ENCODE measurements at places on chromosomes 11 and 22.
A peak's percentile ranks its signal among the peaks of the same experiment; 100 is the strongest.

- no peak for DNase-seq
Observed at GRCh38 chr11:126328938-126329643, 25.2 kb downstream of the DCPS start.

- no peak for DNase-seq
Observed at GRCh38 chr11:121688055-121688491, 235.3 kb upstream of the SORL1-AS1 start.

- DNase-seq: no peak
Observed at GRCh38 chr22:46735747-46736608, 2.1 kb downstream of the CERK start.

- DNase-seq: no peak
Observed at GRCh38 chr11:67308031-67308866, 4.9 kb downstream of the SSH3 start.

- DNase-seq: no peak
Observed at GRCh38 chr11:58927393-58928106, 11.7 kb upstream of the GLYATL1 start.

DNA sequence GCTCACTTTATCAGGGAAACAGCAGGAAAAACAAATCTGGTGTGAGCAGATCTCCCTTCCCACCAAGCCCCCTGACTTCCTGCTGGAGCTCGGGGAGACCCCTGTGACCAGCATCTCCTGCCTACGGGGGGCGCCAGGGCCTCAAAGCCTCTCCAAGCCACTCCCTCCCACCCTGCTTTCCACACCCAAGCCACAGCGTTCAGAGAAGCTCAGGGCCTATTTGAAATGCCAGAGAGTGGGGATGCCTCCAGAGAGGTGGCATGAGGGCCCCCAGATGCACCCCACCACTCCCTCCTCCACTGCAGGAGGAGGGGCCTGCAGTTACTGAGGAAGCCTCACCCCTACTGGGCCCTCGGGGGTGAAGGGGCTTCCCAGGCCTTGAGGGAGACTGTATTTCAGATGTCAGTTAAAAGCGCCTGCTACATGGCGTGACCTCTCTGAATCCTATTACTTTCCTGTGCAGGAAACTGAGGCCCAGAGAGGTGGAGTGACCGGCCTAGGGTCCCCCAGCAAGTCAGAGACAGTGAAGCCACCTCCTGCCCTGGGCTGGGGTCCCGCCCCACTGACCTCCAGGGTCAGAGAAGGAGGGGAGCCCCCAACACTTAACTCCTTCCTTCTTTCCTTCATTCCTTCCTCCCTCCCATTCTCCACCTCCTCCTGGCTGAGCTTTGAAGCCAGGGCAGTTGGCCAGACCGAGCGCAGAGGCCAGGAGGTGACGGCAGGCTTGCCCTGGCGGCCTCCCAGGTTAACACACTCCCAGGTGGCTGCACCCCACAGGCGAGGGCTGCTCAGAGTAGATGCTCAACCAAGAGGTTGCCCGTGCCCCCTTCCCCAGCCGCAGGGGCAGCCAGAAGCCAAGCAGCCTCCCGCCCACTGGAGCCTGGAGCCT lies 6.0 kb upstream of the CDKN1C start:
- DNase-seq: no peak

DNA sequence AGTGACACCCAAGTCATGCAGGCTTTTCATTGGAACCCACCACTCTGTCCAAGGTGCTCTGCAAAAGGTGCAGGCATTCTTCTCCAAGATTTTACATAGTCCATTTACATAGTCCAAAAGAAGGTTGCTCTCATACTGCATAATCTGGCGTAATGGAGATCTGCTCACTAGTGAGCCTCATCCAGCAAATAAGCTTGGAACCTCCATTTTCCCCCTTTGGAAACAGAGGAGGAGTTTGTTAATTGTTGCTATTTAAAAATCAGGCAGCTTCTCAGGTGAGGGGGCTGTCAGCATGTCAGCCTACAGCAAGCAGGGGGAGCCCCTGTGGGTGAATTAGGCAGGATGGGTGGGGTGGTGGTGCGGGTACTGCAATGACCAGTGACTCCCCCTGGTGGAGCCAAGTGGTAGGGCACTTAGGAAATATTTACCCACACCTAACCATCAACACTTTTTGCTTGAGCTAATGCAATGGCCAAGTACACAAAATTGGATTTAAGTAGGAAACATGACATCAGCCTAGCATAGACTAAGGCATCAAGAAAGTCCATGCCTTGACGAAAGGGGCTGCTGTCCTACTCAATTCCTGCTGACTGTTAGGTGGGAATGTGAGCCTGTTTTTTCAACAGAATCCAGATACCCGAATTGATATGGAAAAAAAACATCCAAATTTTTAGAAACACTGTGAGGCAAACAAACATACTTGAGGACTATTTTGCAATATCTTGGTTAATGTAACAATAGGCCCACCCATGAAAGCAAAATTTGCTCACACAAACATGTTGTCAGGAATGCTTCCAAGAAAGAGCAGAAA lies 64.5 kb downstream of the AMBRA1 start:
- peak; percentile 68 for DNase-seq

DNA sequence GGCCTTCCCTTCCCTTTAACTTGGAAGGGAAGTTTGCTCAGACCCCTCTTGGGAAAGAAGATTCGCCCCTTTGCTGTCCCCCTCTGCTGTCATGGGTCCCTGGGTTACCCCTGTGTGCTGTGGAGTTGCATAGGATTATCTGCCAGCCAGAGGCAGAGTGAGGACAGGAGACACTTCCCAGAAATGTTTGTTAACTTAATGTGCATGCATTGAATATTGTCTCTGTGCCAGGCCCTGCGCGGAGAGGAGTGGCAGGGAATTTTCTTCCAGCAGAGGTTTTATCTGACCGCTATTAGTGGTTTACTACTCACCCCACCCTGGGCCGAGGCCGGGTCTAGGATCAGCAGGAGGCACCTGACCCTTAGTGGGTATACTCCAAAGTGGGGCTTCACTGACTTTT lies 894.8 kb downstream of the TBC1D22A start:
- DNase-seq: no peak

DNA sequence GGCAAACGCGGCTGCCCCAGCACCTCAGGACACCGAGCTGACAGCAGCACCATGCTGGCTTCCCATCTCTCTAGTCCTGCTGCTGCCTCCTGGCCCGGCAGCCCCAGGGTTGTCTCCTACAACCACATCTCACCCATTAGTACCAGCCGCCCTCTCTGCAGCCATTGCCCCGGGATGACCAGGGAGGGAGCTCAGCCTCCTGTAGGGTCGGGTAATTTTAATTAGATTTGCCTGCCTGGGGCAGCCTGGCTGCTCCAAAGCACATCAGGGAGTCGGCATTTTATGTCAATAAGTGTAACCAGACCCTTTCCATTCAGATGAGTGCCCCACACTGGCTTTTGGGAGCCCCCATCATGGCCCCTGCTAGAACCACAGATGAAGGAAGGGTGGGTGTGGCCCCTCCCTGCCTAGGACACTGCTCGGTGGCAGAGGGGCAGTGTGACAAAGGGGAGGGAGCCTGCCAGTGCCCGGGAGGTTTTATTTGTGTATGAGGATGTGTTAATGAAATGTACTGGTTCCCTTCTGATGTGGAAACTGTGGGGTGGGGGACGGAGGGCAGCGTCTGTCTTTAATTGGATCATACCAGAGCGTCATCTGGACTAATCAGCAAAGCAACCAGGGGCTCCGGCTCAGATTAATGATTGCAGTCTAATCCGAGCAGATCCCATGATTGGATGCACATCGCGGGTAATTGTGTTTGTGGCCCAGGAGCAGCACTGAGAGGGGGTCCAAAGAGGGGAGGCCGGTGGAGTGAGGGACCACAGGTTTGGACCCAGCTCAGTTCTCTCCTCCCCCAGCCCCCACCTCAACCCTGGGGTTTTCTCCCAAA lies 125.3 kb downstream of the FEZ1 start:
- DNase-seq: no peak

- DNase-seq: peak; percentile 33
Observed at GRCh38 chr22:41976070-41976901, 7.0 kb downstream of the SEPTIN3 start.

DNA sequence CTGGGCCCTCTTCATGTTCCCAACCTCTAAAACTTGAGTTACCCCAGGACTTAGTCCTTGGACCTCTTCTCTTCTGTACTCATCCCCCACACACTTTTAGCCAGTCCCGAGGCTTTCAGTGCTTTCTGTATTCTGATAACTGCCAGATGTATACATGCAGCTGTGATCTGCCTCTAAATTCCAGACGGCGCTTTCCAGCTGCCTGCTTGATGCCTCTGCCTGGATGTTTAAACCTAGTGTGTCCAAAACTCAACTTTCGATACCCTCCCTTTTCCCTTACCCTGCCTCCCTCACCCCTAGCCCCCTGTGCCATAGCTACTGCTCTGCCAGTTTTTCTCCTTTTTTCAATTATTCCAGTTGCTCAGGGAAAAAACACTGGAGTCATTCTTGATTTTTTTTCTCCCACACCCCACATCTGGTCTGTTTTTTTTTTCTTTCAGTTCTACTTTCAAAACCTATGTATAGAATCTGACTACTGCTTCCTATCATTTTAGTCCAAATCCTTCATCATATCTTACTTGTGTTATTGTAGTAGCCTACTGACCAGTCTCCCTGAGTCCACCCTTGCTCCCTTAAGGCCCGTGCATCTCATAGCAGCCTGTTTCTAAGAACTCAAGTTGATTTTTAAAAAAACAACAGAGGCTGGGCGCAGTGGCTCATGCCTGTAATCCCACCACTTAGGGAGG lies 32.9 kb upstream of the TECTA start:
- no peak for DNase-seq

GRCh38 chr11:110855191-110855590 lies 143.0 kb upstream of the ARHGAP20 start:
- no peak for DNase-seq

DNA sequence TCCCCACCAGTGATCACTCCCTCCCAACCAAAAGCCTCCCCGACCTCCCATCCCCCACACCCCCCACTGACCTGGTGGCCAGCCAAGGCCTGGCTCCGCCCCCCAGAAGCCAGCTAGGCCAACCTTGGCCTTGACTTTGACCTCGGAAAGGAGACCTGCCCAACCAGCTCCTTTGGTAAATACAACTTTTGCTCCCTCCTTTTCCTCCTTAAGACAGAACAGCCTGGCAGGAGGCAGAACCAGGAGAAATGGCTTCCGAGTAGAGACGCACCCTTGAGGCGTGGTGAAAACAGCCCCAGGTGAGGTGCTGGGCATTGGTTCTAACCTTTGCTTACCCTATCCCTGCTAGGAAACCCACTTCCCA lies 27.0 kb downstream of the PLEKHA7 start:
- no peak for DNase-seq

DNA sequence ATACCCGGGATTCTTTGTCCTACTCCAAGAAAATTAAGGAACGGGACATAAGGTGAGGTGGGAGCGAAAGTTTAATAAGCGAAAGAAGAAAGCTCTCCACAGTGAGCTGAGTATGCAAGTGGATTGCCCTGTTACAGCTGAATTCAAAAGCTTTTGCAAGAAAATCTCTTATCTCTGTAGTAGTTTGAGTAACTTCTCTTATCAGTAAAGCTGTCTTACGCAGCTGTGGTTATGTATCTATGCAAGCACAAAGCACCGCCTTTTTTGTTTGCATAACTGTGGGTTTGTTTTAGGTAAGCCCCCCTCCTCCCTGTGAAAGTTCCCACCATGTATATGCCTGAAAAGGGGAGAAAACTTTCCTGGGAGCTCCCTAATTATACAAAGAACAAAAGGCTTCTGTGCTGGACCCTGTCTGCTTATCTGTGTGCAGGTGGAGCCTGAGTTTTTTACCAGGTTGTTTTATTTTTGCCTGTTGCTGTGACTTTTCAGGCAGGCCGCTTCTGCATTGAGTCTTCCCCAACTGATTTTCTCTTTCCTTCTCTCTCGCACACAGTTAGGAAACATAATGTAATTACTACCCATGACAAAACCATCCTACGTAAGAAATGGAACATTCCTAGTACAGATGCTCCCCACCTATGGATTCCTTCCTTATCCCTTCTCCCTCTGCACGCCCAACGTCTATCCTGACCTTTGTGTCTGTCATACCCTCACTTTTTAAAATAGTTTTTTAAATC lies 837 bp upstream of the PLAAT5 start:
- DNase-seq: no peak

DNA sequence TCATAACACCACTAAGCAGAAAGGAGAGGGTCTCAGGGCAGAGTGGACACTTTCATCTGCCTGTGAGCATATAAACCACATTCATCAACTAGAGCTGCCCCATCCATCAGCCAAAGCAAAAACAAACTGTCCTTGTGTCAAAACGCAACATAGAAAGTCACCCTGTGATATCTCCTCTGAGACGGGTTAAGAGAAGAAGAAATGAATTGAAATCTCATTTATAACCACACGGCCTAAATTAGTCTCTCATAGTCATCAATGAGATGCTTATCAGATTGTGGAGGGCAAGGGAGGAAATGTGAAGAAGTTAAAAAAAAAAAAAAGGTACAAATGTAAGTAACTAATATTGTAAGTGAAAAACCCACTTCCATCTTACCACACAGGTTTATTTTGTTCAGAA lies 75.7 kb downstream of the SIK3 start:
- DNase-seq: no peak

- DNase-seq: no peak
Observed at GRCh38 chr11:83021780-83022125, 49.9 kb downstream of the RAB30 start.
